ENCODE measurements at places on chromosomes 11 and 22.

GRCh38 chr11:2470495-2470894 lies 25.7 kb downstream of the KCNQ1 start:
- no peak for DNase-seq

- DNase-seq, result peak; percentile 91
Observed at GRCh38 chr22:38177926-38178604, 3.6 kb downstream of the PLA2G6 start.

DNA sequence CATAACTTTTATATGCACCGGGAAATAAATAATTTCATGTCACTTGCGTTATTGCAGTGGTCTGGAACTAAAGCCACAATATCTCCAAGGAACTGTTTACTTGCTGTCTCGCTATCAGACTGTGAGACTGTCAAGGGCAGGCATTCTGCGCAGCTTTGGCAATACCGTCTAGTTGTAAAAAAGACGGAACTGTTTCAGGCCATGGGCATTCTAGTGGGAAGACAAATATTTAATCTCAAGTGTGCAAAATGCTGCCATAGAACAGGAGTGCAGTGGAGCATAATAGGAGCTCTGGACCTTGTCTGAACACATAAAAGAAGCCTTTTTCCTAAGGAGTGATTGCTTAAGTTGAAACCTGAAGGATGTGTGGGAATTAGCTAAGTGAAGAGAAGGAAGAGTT lies 53.8 kb downstream of the PACS1 start:
- DNase-seq, result no peak

DNA sequence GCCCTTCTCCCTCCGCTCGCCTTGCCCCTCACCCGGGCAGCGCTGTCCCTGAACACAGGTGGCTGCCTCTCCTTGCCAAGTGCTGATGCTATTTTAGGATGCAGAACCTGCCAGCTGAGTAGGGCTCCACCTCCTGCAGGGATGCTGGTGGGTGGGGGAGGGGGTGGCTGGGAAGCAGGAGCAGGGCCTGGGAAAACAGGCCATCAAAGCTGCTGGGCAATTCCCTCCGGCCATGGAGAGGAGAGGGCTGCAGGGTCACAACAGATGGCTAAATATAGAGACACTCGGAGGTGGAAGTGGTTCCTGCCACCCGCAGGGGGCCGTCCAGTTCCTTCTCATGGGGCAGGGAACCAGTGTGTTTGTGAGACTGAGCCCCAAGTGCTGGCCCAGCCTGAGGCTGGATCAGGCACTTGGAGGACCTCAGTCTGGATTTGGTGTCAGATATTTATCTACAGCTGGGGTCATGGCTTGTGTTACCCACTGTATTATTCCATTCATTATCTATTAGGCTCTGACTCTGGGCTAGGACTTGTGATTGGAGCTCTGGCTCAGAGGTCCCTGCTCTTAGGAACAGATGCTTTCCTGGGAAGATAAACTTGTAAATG lies 59.6 kb downstream of the LRRC32 start:
- DNase-seq, result no peak

- no peak for DNase-seq
Observed at GRCh38 chr22:37638391-37639069, 939 bp upstream of the SH3BP1 start.

DNA sequence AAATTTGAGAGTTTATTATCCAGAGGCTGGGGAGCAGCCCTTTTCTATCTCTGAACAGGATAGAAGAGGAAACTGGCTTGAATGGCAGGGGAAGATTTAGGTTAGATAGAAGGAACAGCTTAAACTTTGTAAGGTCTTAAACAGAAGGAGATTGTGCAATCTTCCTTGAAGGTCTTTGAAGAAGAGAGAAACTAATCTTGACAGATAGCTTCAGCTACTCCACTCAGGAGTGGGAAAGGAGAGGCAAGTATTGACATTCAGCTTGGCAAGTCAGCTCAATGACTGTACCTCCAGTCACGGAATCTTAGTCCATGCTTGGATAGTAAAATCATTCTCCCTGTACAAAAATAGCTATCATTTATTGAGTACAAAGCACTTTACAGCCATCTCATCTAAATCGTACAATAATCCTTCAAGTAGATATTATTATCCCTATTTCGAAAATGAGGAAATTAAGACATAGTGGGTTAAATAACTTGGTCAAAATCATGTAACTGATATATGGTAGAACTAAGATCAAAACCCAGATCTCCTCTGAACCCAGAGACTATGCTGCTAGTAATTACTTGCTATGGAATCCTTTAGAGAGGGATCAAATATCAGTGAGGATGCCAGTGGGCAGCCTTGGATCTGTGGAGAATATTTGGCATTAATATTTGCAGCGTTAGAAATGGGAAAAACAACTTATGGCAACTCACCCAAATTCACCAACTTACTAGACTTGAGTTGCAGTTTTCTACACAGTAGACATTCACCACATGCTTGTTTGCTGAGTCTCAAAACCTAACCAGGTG lies 14.6 kb downstream of the C11orf97 start:
- DNase-seq, result no peak

GRCh38 chr11:124793466-124794278 lies 6.5 kb downstream of the MSANTD2 start:
- DNase-seq, result peak; percentile 68

DNA sequence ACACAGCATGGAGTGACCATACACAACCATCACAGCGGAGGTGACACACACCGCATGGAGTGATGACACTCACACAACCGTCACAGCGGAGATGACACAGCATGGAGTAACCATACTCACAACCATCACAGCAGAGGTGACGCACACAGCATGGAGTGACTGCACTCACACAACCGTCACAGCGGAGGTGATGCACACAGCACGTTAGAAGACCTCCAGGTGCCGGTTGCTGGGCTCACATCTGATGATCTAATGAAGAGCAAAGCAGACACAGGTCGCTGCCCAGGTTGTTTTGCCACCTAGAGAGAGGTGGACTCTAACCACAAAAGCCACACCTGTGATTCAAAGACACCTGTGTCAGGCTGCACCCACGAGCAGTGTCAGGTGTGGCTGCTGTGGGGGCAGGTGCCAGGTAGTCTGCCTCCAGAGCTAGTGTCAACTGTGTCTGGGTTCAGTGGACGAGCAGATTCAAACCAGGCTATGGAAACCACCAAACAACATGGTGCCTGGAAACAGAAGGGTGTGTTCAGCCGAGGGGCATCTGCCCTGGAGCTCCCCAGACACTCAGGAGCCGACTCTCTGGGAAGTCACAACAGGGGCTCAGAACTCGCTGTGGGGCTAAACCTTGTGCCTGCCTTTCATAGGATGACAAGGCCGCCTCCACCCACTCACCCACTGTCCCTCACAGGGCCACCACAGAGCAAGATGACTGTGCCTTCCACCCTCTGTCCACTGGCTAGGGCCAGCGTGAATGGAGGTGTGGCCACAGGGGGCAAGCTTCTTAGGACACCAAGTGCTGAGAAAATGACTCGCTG lies 608.2 kb downstream of the TBC1D22A start:
- DNase-seq, result no peak

DNA sequence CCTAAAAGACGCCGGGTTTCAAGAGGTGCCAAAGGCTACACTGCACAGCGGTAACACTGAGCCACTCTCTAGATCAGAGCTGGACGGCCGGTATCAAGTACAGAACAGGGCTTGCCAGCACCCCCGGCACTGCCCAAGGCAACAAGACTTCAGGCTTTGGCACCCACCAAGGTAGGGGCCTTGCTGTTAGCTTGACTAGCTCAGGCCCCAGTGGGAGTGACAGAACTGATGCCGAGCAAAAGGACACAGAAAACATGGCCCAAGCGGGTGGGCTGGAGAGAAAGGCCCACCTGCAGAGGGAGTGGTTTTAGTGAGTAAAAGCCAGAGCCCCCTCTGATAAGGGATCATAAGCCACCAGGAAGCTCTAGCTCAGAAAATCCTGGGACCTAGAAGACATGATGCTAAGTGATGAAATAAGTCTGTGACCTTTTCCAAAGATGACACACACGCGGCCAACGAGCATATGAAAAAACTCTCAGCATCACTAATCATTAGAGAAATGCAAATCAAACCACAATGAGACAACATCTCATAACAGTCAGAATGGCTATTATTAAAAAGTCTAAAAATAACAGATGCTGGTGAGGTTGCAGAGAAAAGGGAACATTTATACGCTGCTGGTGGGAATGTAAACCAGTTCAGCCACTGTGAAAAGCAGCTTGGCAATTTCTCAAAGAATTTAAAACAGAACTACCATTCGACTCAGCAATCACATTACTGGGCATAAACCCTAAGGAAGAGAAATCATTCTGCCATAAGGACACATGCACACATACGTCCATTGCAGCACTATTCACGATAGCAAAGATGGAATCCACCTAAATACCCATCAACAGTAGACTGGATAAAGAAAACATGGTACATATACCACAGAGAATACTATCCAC lies 12.9 kb downstream of the EHD1 start:
- DNase-seq, result peak; percentile 56

- DNase-seq, result peak; percentile 39
Observed at GRCh38 chr11:111933872-111934271, 3.3 kb upstream of the DIXDC1 start.
